T-helper 9 cell (primary cell): ENCODE measurements at places on chromosomes 5 and 9.

GRCh38 chr5:30100929-30101328, 1092.6 kb upstream of the CDH6 start:
- DNase-seq = no peak

- no peak for DNase-seq
These were observed 400.4 kb downstream of the OSTF1 start for GRCh38 chr9:75488719-75489110.

GRCh38 chr9:4780651-4781050, 12.1 kb upstream of the RCL1 start:
- no peak for DNase-seq

DNA sequence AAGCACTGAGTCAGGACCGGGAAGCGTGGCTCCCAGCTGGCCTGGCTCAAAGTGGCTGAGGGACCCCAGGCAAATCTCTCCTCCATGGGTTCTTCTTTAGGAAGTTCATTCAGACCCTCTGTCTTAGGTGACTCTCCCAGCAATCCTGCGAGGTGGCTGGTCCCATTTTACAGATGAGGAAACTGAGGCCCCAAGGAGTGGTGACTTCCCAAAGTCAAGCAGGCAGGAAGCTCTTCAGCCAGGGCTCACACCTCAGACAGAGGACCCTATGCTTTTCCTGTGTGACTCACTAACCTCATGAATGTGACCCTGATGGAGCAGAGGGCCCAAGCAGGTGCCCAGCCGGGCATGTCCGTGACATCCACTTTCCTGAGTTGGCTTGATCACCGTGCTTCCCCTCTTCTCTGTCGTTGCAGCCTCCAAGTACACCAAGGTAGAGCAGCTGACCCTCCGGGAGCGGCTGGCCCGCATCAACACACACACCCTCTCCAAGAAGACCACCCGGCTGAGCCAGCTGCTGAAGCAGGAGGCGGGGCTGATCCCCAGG, 36.5 kb downstream of the ARHGEF37 start:
- no peak for DNase-seq

DNA sequence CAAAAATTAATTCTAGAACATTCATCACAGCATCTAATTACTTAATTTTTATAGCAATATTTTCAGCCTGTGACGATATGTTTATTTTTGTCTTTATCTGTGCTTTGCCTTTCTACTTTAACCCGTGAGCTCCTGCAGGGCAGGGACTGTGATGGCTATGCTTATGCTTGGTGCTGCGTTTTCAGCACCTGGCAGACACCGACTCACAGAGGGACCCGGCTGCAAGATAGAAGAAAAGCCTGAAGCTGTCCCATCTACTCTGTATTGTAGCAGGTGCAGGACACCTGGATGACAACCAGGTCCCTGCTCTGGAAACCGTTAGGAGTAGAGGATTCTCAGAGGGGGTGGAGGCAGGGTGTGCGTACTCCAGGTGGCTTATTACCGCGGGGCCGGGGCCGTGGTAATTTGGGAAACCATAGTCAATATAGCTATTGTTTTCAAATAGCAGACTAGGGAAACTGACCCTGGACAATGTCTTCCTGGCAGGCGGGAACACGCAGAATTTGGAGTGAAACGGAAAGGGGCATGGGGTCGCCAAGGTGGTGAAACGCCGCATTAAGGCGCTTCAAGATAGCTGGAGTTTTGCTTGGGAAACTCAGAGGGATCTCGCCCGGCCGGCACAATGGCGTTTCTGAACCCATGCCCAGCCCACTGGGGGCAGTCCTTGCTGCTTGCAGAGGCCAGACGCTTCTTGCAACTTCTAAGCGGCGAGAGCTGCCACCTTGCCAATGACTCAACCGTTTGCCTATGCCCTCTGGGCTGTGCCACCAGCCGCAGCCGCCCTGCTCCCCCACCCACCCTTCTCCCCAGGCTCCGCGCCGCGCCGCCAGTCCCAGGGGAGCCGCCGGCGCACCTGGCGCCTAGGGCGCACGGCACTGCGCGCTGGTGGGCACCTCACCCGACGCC, 140.1 kb upstream of the PALM2AKAP2 start:
- no peak for DNase-seq

GRCh38 chr5:51961154-51961562, 577.9 kb downstream of the ISL1 start:
- no peak for DNase-seq

DNA sequence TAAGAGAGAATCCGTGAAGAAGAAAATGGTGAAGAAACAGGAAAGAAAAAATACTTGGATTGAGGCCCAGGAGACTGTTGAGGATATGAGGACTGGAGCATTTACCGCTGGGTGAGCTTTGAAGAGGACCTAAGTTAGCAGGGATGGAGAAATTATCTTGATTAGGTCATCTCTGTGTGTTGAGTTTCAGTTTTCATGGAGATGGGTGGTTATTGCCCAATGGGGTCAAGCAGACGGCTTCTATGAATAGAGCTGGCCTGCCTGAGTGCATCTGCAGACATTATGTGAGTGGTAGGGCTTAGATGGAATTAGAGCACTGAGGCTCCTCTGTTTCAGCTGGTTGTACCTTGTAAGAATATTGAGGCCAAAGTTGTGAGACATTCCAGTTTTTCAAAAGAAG, 245.4 kb upstream of the FBXL7 start:
- DNase-seq = no peak

- DNase-seq = no peak
These were observed 26.1 kb upstream of the IFNK start for GRCh38 chr9:27497883-27498417.

GRCh38 chr5:159545156-159545555, 214.9 kb upstream of the IL12B start:
- no peak for DNase-seq

- no peak for DNase-seq
These were observed 140.2 kb downstream of the DENND1A start for GRCh38 chr9:123789554-123790292.

GRCh38 chr5:98775246-98776065, 2.0 kb downstream of the RGMB start:
- DNase-seq = no peak

GRCh38 chr5:166369807-166370206, 1921.6 kb upstream of the WWC1 start:
- no peak for DNase-seq

GRCh38 chr5:107704681-107705401, 34.1 kb upstream of the EFNA5 start:
- no peak for DNase-seq

GRCh38 chr5:87242242-87242641, 25.4 kb upstream of the RASA1 start:
- DNase-seq = no peak

GRCh38 chr9:99811598-99812383, 9.9 kb upstream of the NR4A3 start:
- DNase-seq = no peak

DNA sequence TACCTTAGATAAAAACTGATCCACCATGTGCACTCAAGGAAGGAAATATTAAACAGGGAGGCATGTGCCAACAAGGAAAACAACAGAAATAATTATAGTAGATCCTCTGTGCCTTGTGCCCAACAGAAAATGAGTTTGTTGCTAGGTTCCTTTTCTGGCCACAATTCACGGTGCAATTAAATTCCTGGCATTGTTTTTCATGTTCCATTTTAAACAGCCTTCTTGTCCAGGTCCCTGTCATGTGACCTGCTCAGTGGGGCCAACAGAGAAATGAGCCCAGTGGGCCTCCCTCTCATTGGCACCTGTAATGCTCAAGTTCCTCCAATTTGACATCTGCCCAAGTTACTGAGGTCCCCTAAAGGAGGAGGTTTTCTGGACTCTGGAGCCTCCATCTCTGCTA, 56.5 kb downstream of the SPOCK1 start:
- no peak for DNase-seq

DNA sequence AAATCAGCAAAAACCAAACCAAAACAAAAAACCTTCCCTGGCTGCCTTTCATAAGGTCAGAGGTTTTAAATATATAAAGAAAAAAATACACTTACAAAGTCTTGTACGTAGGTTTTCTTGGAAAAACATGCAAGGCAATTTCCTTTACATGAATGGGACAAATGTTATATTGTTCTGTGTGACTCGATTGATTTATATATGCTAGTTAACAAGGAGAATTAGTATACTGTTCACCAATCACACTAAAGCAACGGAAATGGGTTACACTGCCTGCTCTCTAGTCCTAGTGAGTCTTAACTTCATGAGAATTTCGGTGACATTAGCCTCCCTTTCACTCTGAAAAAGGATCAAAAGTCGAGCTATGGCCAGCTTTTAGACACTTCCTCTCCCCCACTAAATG, 5.5 kb downstream of the GDF9 start:
- DNase-seq = no peak

- DNase-seq = no peak
These were observed 363.9 kb upstream of the SEMA6A start for GRCh38 chr5:116938488-116938887.
